Panc1 (cell line): ENCODE measurements at places on chromosomes 3 and 15. TPM values are rescaled to one million over a fixed set of nuclear protein-coding genes. Genes with fewer than 3 reads are reported as not detected.

The TM6SF1 gene
- total RNA-seq = 0.69 TPM

The DPPA2 gene
- not detected for total RNA-seq

The GPR176 gene
- total RNA-seq = 12.7 TPM

The NEK10 gene
- total RNA-seq = 5.7 TPM

The PDZRN3 gene
- total RNA-seq = not detected

The CELF6 gene
- not detected for total RNA-seq

The VGLL3 gene
- total RNA-seq = 0.15 TPM

The CPN2 gene
- 0.08 TPM for total RNA-seq

The CYP1A2 gene
- not detected for total RNA-seq

The MINAR1 gene
- 0.62 TPM for total RNA-seq

The GNAT1 gene
- total RNA-seq = not detected

The CHRNA5 gene
- total RNA-seq = 52.4 TPM
